MCF 10A (cell line): ENCODE measurements at places on chromosomes 2 and 18.
A peak's percentile ranks its signal among the peaks of the same experiment; 100 is the strongest.

DNA sequence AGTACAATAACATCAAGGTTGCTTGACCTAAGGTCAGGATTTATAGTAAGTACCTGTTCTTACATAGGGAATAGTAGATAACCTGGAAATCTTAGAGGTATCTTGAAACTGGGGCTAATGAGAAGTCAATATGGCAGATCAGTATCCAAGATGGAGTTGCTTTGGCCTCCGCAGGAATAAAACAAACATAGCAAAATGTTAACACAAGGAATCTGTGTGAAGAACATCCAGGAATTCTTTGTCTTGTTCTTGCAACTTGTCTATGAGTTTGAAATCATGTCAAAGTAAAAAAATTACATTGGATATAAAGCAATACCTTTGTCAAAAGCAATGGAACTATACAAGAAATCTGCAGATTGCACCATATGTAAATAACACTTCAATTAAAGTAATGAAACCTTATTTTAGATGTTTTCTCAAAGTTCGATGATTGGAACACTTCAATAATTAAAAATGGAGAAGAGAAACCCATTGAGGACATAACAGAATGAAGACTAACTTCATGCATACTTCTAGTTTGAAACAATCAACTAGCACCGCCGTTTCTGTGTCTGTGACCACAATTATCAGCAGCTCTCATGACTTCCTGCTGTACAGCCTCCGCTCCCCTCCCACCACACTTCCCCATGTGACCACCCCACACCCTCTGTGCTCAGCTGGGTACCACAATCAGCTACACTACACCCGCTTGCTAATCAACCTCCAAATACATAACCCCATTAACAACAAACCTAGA is 27.6 kb downstream of the C2orf76 start:
- H3K36me3 ChIP-seq: no peaks in the 10 kb centered on the region
- no peaks in the 10 kb centered on the region for H3K4me1 ChIP-seq
- no peak overlapping the region for H3K4me3 ChIP-seq

- no peaks in the 10 kb centered on the region for H3K36me3 ChIP-seq
- H3K4me3 ChIP-seq: no peak overlapping the region
- DNase-seq: no peak
- no peaks in the 10 kb centered on the region for H3K4me1 ChIP-seq
These were observed 35.6 kb upstream of the ACVR1 start for GRCh38 chr2:157911750-157912149.

- H3K4me1 ChIP-seq: no peaks in the 10 kb centered on the region
- no peak overlapping the region for H3K4me3 ChIP-seq
- no peaks in the 10 kb centered on the region for H3K36me3 ChIP-seq
- no peak for DNase-seq
- H3K27me3 ChIP-seq: peaks cover 17% of the 10 kb centered on the region
These were observed 186.0 kb upstream of the TNP1 start for GRCh38 chr2:217045700-217046475.

GRCh38 chr2:168097431-168097830 is 150.0 kb downstream of the STK39 start:
- peaks cover 6% of the 10 kb centered on the region for H3K4me1 ChIP-seq
- H3K27me3 ChIP-seq: no peaks in the 10 kb centered on the region
- peaks cover 6% of the 10 kb centered on the region for H3K36me3 ChIP-seq
- H3K27ac ChIP-seq: no peak overlapping the region
- peak; percentile 82 for DNase-seq

- H3K36me3 ChIP-seq: no peaks in the 10 kb centered on the region
- H3K4me3 ChIP-seq: no peak overlapping the region
- H3K27me3 ChIP-seq: no peaks in the 10 kb centered on the region
- peaks cover 9% of the 10 kb centered on the region for H3K4me1 ChIP-seq
- no peak overlapping the region for H3K27ac ChIP-seq
These were observed 460.8 kb downstream of the IRS1 start for GRCh38 chr2:226338825-226339224.

- no peaks in the 10 kb centered on the region for H3K27me3 ChIP-seq
- DNase-seq: no peak
- peaks cover 11% of the 10 kb centered on the region for H3K36me3 ChIP-seq
These were observed 55.3 kb upstream of the B3GNT2 start for GRCh38 chr2:62140426-62141141.

DNA sequence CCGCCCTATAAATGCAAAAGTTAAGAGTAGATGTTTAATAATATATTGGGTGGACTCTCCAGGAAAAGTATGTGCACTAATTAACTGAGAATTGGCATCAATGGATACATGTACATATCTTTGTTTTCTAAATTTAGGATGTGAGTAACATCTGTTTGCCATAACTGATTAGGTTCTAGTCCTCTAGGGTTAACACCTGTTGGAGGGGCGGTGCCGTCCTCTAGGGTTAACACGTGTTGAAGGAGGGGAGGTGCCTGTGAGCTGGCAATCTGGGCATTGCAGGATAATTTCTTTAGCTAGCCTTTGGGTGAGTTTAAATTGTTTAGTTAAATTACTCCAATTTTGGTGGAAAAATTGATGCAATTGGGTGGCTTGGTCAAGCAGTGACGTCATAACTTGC is 30.9 kb downstream of the HTR2B start:
- no peak for DNase-seq
- peaks cover 45% of the 10 kb centered on the region for H3K36me3 ChIP-seq
- H3K27me3 ChIP-seq: no peaks in the 10 kb centered on the region
- no peak overlapping the region for H3K27ac ChIP-seq
- H3K4me3 ChIP-seq: no peak overlapping the region

- H3K4me1 ChIP-seq: peaks cover 8% of the 10 kb centered on the region
- DNase-seq: no peak
- no peaks in the 10 kb centered on the region for H3K27me3 ChIP-seq
- no peak overlapping the region for H3K4me3 ChIP-seq
- H3K27ac ChIP-seq: no peak overlapping the region
These were observed 600.5 kb upstream of the SYT4 start for GRCh38 chr18:43877616-43878321.

GRCh38 chr18:57438743-57439608 is 3.8 kb downstream of the ONECUT2 start:
- H3K4me3 ChIP-seq: peak overlapping the region; percentile 5
- peaks cover 57% of the 10 kb centered on the region for H3K27me3 ChIP-seq
- DNase-seq: no peak
- peaks cover 12% of the 10 kb centered on the region for H3K4me1 ChIP-seq

- H3K4me3 ChIP-seq: peak overlapping the region; percentile 49
- peaks cover 23% of the 10 kb centered on the region for H3K4me1 ChIP-seq
- peak overlapping the region; percentile 98 for H3K27ac ChIP-seq
- DNase-seq: peak; percentile 88
- no peaks in the 10 kb centered on the region for H3K27me3 ChIP-seq
These were observed 42.9 kb upstream of the MYO1B start for GRCh38 chr2:191202209-191202721.

GRCh38 chr18:33873112-33873511 is 295.1 kb downstream of the ASXL3 start:
- H3K4me3 ChIP-seq: no peak overlapping the region
- no peaks in the 10 kb centered on the region for H3K4me1 ChIP-seq
- no peak for DNase-seq

- H3K36me3 ChIP-seq: peaks cover 4% of the 10 kb centered on the region
- H3K27me3 ChIP-seq: peaks cover 31% of the 10 kb centered on the region
- H3K4me3 ChIP-seq: no peak overlapping the region
- DNase-seq: peak; percentile 69
- H3K4me1 ChIP-seq: no peaks in the 10 kb centered on the region
- H3K27ac ChIP-seq: no peak overlapping the region
These were observed 28.1 kb upstream of the SATB2 start for GRCh38 chr2:199485732-199486335.

DNA sequence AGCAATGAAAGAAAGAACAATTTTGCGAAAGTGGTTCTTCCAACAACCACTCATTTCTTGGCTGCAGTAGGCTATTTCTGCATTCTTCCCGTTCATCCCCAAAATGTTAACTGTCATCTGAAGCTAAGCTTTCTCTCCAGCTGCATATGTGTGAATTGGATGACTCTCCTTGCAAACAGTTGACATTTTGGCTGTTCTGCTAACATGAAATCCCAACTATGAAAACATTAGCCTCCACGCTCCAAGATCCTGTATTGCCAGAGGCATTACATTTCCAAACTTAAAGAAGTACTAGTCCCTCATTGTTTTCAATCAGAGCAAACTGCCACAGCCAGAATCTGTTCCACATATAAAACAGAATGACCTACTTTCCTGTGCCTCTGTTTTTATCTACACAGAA is 88.5 kb downstream of the TGIF1 start:
- no peaks in the 10 kb centered on the region for H3K36me3 ChIP-seq
- no peaks in the 10 kb centered on the region for H3K27me3 ChIP-seq
- H3K4me3 ChIP-seq: no peak overlapping the region
- peaks cover 9% of the 10 kb centered on the region for H3K4me1 ChIP-seq
- no peak overlapping the region for H3K27ac ChIP-seq

DNA sequence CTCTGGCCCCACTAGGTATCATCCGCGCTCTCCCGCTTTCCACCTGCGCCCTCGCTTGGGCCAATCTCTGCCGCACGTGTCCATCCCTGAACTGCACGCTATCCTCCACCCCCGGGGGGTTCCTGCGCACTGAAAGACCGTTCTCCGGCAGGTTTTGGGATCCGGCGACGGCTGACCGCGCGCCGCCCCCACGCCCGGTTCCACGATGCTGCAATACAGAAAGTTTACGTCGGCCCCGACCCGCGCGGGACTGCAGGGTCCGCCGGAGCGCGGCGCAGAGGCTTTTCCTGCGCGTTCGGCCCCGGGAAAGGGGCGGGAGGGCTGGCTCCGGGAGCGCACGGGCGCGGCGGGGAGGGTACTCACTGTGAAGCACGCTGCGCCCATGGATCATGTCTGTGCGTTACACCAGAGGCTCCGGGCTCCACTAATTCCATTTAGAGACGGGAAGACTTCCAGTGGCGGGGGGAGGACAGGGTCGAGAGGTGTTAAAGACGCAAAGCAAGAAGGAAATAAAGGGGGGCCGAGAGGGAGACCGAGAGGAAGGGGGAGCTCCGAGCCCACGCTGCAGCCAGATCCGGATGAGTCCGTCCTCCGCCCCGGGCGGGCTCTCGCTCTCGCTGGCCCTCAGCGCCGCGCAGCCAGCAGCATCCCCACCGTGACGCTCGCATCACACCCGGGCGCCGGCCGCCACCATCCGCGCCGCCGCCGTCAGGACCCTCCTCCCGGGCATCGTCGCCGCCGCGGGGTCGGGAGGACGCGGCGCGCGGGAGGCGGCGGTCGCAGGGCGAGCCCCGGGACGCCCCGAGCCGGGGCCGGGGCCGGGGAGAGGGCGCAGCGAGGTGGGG is 664 bp downstream of the NETO1 start:
- peaks cover 17% of the 10 kb centered on the region for H3K4me1 ChIP-seq
- no peak for DNase-seq
- peak overlapping the region; percentile 43 for H3K4me3 ChIP-seq
- no peak overlapping the region for H3K27ac ChIP-seq

DNA sequence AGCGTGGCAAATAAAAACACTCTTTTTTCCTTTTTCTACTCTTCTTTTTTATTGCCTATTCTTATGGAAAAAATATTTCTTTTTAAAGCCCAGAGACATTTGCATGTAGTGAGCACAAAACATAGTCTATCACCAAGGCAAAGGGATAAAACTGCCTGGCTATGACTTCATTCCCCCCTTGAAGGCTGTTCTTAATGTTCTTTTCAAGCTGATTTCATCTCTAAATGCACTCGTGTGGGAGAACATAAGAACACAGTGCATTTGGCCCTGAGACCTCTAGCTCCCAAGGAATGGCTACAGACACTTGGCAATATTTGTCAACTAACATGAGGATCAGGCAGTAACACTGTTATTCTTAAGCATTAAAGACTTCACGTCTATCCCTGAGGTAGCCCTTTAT is 17.4 kb upstream of the DNAJC10 start:
- H3K27ac ChIP-seq: no peak overlapping the region
- H3K4me3 ChIP-seq: no peak overlapping the region
- no peaks in the 10 kb centered on the region for H3K36me3 ChIP-seq
- no peaks in the 10 kb centered on the region for H3K4me1 ChIP-seq
- DNase-seq: no peak

GRCh38 chr18:39371996-39372395 is 1806.4 kb upstream of the CELF4 start:
- no peaks in the 10 kb centered on the region for H3K4me1 ChIP-seq
- DNase-seq: no peak
- no peaks in the 10 kb centered on the region for H3K36me3 ChIP-seq

GRCh38 chr2:2663401-2664036 is 332.4 kb upstream of the MYT1L start:
- no peak overlapping the region for H3K4me3 ChIP-seq
- no peaks in the 10 kb centered on the region for H3K36me3 ChIP-seq
- DNase-seq: no peak

DNA sequence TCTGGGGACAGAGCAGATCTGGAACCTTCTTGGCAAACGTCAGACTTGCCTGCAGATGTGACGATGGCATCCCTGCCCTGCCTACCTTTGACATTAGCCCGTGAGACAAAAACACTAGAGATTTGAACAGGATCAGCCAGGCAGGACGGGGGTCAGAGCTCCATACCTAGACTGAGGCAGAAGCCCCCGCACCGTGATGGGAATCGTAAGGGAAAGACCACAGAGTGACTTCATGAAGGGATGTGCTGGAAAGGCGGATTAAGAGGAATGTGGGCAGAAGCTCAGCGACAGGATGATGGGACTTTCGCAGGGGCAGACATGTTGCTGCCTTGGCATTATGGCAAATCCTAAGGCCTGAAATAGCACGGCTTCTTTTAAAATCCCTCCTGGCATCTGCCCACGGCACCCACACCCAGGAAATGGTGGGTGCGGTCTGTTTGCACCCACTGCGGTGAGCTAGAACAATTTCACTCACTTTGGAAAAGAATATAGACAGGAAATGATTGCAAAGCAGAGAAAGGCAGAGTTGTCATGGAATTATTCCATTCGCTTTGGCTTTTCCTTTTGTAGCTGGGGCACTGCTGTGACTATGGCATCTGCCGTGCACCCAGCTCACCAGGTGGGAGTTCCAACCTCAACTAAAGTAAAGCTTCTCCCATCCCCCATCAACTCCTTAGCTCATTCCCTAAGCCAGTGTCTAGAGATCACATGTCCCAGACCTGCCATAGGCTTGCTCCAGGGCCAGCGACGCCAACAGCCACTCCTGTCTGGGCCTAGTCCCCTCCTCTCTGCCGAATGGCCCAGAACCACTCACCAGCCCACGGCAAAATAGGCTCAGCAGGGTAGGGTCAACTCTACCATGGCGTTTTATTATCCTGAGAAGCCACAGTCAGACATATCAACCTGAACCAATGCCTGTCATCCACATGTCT is 112.7 kb upstream of the NPAS2 start:
- no peak overlapping the region for H3K4me3 ChIP-seq
- peak; percentile 34 for DNase-seq
- no peaks in the 10 kb centered on the region for H3K27me3 ChIP-seq

- H3K27ac ChIP-seq: peak overlapping the region; percentile 89
- H3K27me3 ChIP-seq: no peaks in the 10 kb centered on the region
- DNase-seq: peak; percentile 91
- peak overlapping the region; percentile 22 for H3K4me3 ChIP-seq
- H3K36me3 ChIP-seq: peaks cover 46% of the 10 kb centered on the region
These were observed 10.2 kb downstream of the C18orf32 start for GRCh38 chr18:49476664-49477411.

GRCh38 chr2:105321875-105322646 is 7.5 kb downstream of the TGFBRAP1 start:
- H3K4me3 ChIP-seq: no peak overlapping the region
- no peaks in the 10 kb centered on the region for H3K27me3 ChIP-seq
- H3K36me3 ChIP-seq: peaks cover 10% of the 10 kb centered on the region
- H3K4me1 ChIP-seq: peaks cover 19% of the 10 kb centered on the region
- no peak for DNase-seq
